ENCODE measurements at places on chromosomes 7 and 10. TPM values are rescaled to one million over a fixed set of nuclear protein-coding genes. Genes with fewer than 3 reads are reported as not detected.

- DNase-seq = no peak
These were observed 28.1 kb downstream of the SLIT1 start for GRCh38 chr10:97157578-97158095.

DNA sequence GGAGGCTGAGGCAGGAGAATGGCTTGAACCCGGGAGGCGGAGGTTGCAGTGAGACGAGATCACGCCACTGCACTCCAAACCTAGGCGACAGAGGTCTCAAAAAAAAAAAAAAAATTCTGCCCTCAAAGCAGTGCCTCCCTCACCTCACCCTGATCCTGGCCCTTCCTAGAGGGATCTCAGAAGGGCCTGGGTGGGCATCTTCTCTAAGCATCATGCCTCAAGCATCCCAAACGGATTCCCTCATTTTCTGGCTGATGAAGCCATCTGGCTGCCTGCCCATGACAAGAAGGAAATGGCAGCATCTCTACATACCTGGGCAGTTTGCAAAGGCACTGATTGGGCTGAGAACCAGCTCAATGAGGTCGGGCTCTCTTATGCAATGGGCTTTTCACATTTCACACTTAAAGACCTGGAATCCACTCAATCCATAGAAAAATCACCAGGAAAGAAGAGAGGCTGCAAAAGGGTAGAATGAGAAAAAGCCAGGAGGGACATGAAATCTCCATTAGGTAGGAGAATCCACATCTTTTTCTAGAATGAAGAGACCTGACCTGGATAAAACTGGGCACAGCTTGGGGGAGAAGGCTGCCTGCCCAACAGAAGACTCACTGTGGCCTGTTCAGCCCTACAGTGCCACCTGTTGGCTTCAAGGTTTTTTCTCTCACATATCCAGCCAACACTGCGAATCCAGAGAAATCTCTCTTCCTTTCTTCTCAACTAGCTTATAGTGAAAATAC is 48.1 kb downstream of the PDLIM1 start:
- peak; percentile 66 for DNase-seq

The NPC1L1 gene
- 5.9 TPM for total RNA-seq

DNA sequence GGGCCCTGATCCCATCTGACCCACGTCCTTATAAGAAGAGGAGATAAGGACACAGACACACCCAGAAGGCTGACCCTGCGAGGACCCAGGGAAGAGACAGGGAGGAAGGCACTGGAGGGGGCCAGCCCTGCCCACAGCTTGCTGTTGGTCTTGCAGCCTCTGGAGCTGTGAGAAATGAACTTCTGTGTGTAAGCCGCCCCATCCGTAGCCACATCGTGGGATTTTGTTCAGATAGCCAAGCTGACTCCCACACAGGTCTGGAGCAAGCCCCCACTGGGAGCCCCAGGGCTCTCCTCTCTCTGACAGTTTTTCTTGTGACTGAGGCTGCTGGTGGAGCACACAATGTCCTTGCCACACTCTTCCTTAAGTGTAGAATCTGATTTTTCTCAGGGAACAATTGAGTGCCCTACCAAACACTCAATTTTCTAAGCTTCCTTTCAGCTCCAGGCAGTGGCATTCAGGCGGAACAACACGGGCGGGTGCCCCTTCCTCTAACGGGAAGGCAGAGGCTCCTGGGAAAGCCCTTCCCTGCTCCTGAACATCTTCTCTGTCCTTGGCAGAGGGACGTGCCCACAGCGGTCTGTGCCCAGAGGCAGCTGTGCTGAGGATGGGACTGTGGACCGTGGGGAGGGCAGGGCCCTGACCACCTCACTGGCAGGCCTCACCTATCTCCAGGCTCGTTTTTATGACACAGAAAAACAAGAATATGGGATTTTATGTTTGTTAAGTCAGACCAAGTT is 160.6 kb upstream of the SHH start:
- DNase-seq = peak; percentile 16

GRCh38 chr10:42932116-42932515 is 144.8 kb upstream of the RET start:
- no peak for DNase-seq

DNA sequence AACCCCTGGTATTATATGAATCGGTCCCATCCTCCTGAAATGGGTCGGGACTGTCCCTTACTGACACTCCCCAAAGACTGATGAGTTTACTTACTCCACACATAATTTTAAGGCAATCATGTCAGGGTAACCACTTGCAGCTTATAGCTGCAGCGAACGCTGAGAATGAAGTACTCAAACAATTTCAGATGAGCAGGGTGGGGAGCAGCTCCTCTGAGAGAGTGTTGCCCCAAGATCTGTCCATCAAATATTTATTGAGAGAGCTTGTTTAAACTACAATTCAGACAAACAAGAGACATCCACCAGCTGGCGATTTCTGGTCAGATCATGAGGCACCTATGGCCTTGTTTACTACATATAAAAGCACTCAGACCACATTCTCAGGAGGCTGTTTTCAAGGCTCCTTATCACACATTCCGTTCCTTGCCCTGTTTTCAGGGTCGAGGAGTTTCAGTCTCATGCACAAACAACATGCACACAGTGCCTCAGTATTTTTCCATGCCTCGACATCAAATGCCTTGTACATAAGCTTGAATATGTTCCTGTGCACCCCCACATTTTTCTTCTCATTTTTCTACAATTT is 80.1 kb downstream of the THSD7A start:
- no peak for DNase-seq

GRCh38 chr7:44367475-44368043 is 42.2 kb upstream of the CAMK2B start:
- no peak for DNase-seq

DNA sequence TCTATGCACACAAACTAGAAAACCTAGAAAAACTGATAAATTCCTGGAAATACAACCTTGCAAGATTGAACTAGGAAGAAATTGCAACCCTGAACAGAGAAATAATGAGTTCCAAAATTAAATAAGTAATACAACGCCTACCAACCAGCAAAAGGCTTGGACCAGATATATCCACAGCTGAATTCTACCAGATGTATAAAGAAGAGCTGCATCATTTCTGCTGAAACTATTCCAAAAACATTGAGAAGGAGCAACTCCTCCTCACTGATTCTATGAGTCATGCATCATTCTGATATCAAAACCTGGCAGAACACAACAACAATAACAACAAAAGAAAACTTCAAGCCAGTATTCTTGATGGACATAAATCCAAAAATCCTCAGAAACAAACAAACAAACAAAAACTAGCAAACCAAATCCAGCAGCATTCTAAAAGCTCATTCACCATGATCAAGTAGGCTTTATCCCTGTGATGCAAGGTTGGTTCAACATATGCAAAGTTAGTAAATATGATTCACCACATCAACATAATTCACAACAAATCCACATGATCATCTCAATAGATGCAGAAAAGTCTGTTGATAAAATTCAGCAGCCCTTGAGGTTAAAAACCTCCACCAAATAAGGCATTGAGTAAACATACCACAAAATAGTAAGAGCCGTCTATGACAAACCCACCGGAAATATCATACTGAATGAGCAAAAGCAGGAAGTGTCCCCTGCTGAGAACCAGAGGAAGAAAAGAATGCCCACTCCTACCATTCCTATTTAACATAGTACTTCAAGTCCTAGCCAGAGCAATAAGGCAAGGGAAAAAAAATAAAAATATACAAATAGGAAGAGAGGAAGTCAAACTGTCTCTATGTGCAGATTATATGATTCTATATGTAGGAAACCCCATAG is 98.2 kb downstream of the PCDH15 start:
- no peak for DNase-seq

DNA sequence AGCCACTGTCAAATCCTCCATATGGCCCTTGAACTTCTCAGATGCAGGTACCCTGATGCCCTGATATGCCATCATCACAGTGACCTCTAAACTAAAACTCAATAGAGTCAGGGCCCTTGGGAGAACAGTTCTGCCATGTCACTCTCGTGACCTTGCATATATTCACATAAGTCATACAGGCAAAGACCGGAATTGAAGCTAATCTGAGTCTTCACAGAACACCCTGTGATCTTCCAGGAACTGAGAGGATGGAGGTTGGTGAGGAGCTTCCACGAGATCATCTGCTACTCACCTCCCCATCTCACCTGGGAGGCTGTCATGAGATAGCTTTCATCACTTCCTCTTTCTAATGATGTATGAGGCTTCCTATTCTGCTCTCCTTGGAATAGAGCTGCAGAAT is 228.7 kb upstream of the CCDC6 start:
- no peak for DNase-seq

- no peak for DNase-seq
These were observed 32.5 kb upstream of the FAM133B start for GRCh38 chr7:92622685-92623084.

DNA sequence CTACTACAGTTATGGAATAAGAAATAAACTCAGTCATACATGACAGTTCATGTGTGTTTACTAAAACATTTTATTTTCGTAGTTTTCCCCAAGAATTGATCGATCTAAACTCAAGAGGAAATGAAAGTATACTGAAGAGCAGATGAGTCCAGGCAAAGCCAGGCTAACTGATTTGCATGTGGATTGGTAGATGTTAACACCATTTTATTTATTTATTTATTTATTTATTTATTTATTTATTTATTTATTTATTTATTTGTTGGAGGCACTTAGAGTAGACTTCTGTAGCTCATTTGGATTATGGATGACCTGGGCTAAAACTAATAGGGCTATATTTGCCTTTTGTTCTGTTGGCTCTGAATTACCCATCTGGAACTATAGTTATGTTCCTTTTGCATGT is 68.5 kb upstream of the DKK1 start:
- DNase-seq = no peak

GRCh38 chr10:112362833-112363232 is 11.1 kb upstream of the ACSL5 start:
- peak; percentile 28 for DNase-seq

The LYZL1 gene
- total RNA-seq = not detected

GRCh38 chr10:63214571-63214970 is 81.4 kb downstream of the NRBF2 start:
- DNase-seq = no peak

All from Caco-2 (cell line).